ENCODE measurements at places on chromosomes 11 and 22.

- no peak for DNase-seq
Observed at GRCh38 chr11:82792319-82792718, 58.7 kb upstream of the FAM181B start.

DNA sequence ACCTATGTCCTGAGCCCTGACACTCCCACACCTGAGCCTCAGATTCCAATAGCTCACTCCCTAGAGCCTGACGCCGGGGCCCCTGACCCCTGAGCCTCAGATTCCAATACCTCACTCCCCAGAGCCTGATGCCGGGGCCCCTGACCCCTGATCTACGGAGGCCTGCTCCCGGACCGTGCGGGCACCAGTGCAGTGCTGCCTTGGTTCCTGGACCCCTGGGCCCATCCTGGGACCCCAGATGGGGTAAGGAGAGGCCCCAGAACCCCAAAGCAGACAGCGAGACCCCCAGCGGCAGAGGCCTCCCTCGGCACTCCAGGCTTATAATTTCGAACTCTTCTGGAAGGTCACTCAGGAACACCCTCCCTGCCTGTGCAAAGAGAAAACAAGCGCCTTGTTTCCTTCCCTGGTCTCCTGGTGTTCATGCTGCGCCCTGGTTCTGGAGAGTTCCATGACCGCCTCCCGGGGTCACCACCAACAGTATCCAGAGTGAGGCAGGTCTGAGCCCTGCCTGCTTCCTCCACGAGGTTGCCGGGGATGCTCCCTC, 7.5 kb downstream of the SUSD2 start:
- DNase-seq, result no peak

GRCh38 chr11:37422511-37422910, 824.5 kb upstream of the RAG2 start:
- no peak for DNase-seq

DNA sequence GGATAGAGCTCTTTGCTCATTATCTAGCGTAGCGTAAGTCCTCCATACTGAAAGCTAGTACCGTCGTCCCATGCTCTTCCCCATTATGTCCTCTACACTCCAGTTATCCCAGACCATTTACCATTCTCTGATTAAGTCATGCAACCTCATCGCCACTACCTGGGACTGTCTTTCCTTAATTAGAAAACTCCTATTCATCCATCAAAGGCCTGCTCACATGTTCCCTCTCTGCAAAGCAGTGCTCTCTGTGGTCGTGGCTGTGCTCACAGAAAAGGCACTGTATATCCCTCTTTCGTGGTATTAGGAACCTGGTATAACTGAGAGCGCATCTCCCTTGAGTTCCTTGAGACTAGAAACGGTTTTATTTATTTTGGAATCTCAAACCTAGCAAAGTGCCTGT, 253.3 kb downstream of the KIRREL3 start:
- no peak for DNase-seq

DNA sequence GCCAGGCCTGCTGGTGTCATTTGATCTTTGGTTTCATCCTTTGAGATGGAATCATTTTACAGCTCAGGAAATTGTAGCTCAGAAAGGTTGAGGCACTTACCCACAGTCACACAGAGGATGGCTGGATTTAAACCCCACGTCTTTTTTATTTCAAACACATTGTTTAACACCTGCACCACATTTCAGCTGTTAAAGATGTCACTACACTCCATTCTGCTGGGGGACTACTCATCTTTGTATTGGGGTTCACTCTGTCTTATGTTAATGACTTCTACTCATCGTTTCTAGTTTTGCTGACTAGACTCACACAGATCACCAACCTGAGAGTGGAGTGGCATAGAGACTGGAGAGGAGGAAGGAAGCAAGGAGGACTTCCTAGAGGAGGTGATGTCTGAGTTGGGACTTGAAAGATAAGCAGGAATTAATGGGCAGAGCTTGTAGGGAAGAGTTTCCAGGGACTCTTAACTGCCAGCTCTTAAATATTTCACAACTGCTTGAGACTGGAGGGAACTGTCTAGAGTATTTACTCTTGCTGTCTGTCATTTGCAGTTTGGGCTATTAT, 80.0 kb downstream of the TP53I11 start:
- DNase-seq, result no peak

GRCh38 chr11:125345421-125346178, 150.5 kb downstream of the FEZ1 start:
- DNase-seq, result no peak

All from stimulated activated CD8-positive, alpha-beta memory T cell treated with anti-CD3 and anti-CD28 coated beads, Interleukin-2, amount 100 ng/mL, for 1 hour (primary cell).